ENCODE measurements at places on chromosomes 1 and 21.

- no peak for DNase-seq
These were observed 68.2 kb downstream of the TMEM53 start for GRCh38 chr1:44605914-44606615.

- DNase-seq: no peak
These were observed 58.2 kb upstream of the DMRTB1 start for GRCh38 chr1:53400761-53401674.

DNA sequence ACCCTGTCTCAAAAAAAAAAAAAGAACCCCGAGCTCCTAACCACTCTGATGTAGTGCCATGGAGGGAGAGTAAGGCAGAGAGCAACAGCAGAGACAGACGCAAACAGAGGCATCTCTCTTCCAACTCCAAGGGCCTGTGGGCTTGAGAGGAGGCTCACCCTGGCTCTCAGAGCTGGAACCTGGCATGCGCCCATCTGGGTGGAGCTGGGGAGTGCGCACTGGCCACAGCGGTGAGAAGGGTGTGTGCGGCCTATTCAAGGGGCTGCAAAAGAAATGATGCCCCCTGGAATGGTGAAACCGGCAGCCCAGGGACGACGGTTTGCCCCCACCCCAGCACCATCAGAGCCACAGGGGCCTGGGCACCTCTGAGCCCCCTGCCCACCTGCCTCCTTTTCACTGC lies 17.6 kb downstream of the COL8A2 start:
- no peak for DNase-seq

DNA sequence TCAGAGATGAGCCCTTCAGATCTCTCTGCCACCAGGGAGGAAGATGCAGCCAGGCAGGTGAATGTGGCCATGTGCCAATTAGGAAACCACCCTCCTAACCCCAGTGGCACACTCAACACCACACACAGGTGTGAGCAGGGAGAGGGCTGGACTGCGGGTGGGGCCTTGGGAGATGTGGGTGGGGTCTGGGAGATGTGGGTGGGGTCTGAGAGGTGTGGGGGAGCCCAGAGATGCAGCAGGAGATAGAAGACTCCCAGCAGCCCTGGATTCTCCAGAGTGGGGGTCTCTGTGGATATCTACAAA lies 43.2 kb upstream of the COL6A1 start:
- DNase-seq: no peak

GRCh38 chr1:87464022-87464490 lies 135.4 kb downstream of the LMO4 start:
- no peak for DNase-seq

GRCh38 chr1:32806910-32807523 lies 10.1 kb downstream of the YARS1 start:
- DNase-seq: no peak

DNA sequence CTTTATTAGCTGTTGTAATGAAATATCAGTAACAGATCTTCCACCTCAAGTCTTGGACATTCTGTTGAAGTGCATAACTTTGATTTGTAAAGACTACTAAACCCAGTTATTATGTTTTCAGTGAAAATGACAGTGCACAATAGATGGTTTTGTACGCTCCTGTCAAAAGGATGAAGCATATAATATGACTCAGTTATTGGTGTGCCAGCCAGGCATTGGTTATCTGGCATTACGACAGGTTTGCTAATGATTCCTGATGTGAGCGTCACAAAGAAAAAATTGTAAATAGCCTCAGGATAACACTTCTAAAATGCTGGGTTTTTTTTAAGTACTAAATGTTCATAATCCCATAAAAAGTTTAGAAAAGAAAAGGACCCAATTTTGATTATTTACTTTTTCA lies 147.9 kb downstream of the MAGI3 start:
- DNase-seq: no peak

GRCh38 chr1:20089328-20090077 lies 19.5 kb downstream of the PLA2G5 start:
- no peak for DNase-seq

GRCh38 chr1:55210990-55211801 lies 4.0 kb downstream of the USP24 start:
- no peak for DNase-seq

- no peak for DNase-seq
These were observed 29.6 kb downstream of the BCL9 start for GRCh38 chr1:147570907-147571306.

DNA sequence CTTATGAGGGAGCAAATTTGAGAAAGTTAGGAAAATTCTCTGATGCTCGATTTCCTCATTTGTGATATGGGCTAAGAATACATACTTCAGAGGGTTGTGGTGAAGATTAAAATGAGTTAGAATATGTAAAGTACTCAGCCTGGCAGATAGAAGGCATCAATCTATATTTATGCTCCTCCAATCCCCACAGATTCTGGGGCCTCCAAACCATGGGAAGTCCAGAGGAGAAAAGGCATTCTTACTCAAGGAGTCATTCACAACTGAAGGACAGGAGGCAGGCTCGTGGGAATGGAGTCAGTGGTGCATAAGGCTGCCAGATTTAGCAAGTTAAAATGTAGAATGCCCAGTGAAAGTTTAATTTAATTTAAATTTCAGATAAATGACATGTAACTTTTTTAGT lies 330.0 kb upstream of the POU3F1 start:
- DNase-seq: no peak

- DNase-seq: no peak
These were observed 4.9 kb downstream of the PBX1 start for GRCh38 chr1:164563721-164564360.

DNA sequence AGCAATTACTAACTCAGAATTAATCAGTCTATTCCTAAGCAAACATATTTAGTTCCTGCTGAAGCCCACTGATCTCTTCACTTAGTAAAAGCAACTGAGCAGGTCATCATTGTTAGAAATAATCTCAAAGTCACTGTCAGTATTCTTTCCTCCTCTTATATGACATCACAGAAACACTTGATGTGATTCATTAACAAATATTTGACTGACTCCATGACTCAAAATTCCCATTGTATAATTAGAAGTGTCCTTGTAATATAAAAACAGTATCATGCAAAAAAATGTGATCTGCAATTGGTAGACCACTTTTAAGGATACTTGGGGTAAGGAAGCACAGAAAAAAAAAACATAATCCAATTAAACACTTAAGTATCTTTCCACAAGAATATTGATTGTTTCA lies 194.4 kb downstream of the DPYD start:
- DNase-seq: no peak

GRCh38 chr1:68269637-68270430 lies 37.5 kb upstream of the WLS start:
- no peak for DNase-seq

DNA sequence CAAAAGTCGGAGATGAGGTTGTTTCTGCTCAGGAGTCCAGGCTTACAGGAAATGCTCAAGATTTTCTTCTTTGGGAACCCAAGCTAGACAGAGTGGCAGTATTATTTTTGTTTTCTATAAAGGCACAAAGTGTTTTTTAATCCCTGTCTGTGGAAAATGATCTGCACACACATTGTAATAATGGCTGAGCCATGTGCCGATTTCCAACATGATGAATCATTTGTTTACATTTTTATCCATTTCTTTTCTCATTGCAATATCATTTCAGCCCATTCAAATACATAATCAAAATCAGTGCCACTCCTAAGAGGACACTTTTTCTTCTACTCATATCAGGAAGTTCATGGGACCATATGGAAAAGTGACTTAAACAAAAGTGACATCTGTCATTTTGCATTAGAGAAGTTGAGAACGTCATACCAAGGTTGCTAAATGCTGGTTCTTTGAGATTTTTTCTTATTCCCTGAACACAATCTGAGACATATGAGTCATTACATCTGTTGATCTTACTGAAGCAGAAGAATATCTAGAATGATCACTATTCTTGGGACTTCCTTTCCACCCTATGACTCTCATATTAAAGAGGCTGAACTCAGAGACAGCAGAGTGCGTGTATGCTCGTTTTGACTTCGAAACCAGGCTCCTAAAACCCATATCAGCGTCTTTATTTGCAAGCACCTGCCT lies 44.9 kb downstream of the ACTA1 start:
- DNase-seq: no peak

DNA sequence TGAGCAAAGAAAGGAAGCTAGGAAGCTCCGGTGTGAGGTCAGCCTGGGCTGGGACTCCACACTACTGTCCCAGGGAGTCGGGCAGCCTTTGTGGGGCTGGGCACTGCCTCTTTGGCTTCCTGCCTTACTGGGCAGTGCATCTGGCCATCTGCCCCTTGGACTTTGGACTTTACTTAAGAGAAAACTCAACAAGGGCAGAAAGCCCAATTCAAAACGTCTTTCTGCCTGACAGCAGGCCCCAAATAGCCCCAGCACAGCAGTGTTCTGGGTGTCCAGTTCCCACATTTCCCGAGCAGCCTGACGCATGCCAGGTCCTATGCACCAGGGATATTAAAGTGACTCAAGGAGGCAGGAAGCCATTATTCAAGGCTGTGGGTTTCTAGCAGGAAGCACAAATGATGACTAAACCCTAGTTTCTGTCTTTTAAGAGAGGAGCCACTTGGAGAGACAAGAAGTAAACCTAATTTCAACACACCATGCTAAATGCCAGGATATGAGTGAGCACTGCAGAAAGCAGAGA lies 37.9 kb upstream of the EDEM3 start:
- no peak for DNase-seq

DNA sequence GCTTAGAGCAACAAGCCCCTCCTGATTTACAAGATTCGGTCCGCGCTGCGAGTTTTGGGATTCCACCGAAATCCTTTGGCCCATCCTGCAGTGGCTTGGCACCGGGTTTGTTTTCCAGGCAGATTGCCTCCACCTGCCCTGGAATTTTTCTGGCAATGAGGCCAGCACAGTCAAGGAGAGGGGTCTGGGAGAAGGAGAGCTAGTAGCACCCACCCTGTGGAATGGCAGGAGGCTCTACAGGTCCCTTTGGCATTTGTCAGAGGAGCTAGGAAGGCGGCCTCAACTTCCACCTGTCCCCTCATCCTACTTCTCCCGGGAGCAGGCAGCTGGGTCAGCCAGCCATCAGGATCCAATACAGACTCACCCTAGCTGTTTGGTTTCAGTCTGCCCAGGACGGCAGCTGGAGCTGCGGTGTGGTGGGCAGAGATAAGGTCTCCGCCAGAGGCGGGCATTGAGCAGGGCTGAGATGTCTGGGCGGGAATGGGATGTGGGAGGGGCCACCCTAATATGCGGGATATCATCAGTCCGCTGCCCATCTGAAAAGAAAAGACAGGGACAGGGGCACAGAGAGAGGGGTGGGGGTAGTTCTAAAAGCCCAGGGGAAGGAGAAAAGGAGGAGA lies 37.8 kb upstream of the PRELP start:
- DNase-seq: no peak

DNA sequence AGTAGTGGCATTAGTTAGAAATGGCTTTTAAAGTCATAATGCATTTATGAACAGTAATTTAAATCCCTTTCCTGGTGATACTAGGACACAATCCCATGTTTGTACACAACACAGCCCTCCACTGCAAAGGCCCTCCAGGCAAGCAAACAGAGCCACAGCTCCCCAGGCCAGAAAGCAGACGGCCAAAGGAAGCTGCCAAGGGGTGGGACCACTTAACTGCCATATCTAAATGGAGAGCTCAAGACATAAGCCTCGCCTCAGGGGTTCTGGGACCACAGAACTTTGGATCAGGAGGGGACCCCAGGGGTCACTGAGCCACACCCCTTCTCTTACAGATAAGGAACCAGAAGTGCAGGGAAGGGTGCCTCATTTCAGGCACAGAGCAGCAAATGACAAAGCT lies 189.7 kb downstream of the KCNH1 start:
- DNase-seq: no peak

DNA sequence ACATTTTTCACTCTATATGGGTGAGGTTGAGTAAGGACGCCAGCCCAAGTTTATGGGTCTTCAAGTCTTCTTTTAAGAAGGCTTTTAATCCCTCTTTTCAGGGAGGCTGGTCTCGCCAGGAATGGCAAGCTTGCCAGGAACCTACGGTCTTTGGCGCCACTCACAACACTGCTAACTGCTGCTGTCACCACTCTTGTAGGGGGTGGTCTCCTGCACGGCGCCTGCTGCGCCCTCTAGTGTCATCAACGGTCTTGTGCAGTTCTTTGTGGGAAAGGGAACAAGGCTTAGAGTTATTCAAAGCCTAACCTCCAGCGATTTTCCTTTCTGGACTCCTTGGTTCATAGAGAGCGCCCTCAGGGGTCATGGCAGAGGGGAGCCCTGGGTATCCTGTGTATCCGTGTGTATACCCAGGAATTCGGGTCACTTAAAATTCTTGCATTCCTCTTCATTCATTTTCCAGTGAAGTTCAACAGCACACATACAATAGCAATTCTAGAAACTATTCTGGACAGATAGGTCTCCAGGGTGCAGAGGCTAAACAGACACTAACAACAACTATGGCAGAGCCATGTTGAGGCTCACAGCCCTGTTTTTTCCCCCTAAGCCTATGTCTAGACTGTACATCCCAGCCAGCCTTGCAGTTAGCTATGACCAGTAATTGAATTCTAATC lies 392.8 kb upstream of the CAMK1G start:
- no peak for DNase-seq

DNA sequence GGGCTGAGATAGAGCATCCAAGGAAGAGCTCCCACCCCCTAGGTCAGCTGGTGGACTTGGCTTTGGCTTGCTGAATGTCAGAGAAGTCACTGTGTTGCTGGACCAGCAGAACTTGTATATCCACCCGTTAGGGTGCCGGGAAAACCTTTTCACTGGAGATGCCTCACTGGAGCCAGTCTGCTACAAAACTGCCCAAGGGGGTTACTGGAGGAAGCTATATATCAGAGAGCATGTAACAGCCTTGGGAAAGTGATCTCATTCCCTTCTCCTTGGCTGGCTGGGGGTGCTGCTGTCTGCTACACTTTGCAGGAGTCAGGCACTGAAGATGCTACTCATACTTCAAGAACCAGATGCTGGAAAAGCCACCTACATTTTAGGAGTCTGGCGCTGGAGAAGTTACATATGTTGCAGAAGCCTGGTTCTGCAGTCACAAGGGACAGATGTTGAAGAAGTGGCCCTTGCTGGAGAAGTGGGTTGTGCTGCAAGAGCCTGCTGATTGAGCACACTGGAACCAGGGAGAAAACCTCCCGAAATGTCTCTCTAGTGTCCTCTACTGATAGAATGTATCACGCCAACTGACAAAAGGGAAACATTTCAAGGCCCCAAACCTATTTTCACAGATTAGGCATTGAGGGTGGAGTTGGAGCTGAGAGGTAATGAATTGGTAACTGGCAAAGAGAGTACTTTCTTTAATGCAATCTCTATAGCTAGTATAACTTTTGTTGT lies 250.6 kb downstream of the SPATA17 start:
- DNase-seq: no peak

- DNase-seq: no peak
These were observed 35.9 kb downstream of the URB1 start for GRCh38 chr21:32356874-32357395.

- DNase-seq: no peak
These were observed 1.2 kb downstream of the LMOD1 start for GRCh38 chr1:201945157-201945556.

All from activated CD8-positive, alpha-beta memory T cell treated with anti-CD3 and anti-CD28 coated beads for 48 hours (primary cell).